ENCODE measurements at places on chromosomes 7 and 10.
A peak's percentile ranks its signal among the peaks of the same experiment; 100 is the strongest.

- no peak for DNase-seq
These were observed 52.1 kb upstream of the JCAD start for GRCh38 chr10:30111340-30112022.

DNA sequence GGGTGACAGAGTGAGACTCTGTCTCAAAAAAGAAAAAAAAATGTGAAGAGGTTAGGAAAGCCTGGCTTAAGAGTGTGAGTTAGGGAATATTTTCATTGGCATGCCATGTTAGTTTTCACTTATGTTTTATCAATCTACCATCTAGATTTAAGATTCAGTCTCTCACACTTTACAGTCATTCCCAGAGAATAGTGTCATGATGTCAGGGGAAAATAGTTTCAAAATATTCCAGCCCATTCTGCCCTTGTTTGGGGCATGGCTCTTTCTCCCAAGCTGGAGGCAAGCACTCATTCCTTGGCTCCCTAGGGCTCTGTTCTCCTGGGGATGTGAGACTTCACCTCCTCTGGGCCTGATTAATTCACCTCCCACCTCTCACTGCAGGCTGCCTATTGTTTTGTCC, 331.5 kb downstream of the CXCL12 start:
- no peak for DNase-seq

DNA sequence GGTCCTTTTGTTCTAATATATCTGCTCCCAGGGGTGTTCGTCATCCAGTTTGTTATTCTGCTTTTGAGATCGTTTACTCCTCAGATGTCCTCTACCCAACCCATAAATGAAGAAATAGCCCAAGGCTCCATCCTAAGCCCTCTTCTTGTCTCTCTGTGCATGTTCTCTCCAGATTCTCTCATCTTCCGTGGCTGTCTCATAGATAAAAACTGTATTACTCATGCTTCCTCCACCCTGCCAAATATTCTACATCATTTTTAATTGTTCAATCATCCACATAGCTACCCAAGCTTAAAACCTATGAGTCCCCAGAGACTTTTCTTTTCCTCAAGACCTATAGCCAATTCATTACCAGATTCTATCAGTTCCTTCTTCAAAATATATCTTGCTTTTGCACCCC, 44.9 kb downstream of the CAV1 start:
- peak; percentile 37 for DNase-seq

DNA sequence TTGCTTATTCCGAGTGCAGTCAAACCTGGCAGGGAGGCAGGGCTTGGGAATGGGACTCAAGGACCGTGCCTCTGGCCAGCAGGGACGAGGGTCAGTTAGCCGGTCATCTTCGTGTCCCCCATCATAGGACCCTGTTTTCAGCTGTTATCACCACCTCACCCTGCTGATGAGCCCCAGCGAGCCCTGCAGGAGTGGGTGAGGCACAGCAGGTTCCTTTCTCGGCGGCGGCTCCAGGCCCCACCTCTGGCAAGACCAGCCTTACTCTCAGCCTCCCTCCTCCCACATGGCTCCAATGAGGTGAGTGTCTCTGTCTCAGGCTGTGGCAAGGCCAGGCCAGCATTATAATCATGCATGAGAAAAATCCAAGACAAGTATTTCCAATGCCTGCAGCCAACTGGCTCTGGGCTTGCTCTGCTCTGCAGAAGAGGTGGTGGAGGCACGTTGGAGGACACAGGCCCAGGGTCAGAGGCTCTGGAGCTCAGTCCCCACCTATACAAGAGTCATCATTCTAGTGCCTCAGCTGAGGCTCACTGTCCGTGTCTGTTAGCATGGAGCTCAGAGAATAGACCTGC, 15.7 kb downstream of the PKD1L1 start:
- DNase-seq, result no peak

GRCh38 chr7:90180649-90181048, 26.4 kb downstream of the STEAP1 start:
- no peak for DNase-seq

DNA sequence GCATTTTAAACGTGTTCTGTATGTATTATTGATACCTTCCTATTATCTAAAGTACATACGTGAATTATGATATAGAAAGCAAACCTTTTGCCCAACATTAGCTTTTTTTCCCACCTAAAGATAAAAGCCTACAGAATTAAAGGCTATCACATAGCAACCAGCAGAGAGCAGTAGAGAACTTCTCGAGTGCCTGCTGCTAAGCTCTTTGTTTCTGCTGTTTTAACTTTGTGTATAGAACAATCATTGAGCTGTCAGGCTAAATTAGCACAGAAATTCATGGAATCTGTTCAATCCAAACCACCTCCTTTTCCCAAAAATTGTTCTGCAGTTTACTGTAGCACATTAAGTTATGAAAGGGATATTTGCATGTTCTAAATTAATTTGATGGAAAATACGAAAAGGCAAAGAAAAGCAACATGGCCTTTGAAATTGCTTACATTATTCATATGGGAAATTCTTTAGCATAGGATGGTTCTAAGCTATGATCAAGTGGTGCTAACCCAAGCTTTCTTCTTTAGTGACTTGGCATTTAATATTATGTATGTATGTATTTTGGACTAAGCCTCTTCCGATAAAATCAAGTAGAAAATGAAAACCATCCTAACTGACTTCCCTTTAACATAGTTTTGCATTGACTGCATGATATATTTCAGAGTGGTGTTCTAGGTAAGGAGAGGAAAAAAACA, 1288.5 kb downstream of the GATA3 start:
- no peak for DNase-seq

GRCh38 chr10:132356621-132357195, 24.7 kb downstream of the LRRC27 start:
- DNase-seq, result no peak

DNA sequence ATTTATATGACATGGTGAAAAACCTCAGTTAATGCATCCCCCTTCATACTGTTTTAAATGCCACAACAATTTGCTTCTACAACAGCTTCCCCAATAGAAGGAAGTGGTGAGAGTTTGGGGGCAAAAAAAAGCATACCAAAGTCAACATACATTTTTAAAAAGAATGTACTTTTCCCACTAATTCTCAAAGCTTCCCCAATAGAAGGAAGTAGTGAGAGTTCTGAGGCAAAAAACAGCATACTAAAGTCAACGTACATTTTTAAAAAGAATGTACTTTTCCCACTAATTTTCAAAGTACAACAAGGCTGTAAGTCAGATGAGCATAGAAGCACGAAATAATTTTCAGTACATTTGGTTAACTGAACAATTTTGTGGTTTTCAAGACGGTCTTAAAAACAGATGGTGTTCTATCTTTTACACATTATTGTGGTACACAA, 24.0 kb downstream of the WASL start:
- DNase-seq, result no peak

- no peak for DNase-seq
These were observed 94.5 kb downstream of the MAD1L1 start for GRCh38 chr7:2138146-2138765.
